Activated B cell treated with CpG ODN at 0.5 μM for 24 hours (primary cell): ENCODE measurements at places on chromosomes 4 and X.

GRCh38 chr4:16027114-16027513 is 56.7 kb downstream of the PROM1 start:
- DNase-seq = no peak

DNA sequence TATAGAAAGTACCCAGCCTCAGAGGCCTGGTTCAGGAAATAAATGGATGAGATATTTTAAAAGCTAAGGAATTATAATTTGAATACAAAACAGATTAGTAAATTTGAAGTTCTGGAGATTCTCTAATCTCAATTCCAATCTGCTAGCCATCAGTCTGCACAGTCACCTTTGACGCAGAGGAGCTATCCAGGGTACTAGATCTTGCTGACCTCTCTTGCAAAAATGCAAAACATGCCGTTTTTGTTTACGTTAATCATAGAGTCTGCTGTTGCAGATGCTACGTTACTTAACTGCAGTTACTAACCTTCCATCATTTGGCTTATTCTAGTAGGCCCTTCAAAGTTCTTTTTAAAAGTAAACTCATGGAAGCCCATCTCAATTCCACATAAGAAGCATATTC is 10.4 kb downstream of the CCSER1 start:
- DNase-seq = no peak

DNA sequence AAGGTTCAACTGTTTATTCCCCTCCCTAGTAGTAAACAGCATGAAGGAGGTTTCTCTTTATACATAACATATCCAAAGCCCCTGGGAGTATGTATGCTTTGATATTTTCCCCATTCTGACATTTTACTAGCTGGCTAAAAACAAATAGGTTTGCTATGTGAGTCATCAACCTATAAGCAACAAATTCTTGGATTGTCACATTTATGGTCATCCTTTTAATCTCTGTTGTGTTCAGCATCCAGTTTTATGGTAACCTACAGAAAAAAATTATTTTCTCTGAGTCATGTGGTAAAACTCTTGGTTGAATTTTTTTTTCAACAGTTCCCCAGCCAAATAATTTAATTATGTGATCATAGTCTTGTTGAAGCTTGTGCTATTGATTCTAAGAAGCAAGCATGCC is 734.1 kb downstream of the ADGRL3 start:
- DNase-seq = no peak

DNA sequence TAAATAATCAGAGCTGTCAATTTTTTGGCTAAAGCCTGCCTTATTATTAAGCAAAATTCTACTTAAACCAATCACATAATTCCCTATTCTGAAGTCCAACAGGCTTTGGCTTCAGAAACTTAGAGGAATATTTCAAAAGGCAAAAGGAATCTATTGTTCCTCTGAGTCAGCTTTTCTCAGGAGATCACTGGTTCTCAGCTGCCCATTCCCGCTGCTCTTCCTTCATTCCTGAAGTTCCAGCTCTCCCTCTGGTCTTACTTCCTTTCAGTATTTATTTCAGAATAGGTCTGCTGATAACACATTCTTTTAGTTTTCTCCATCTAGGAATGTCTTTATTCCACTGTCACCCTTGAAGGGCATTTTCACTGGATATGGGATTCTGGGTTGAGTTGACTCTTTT is 133.7 kb downstream of the SOWAHB start:
- DNase-seq = no peak

DNA sequence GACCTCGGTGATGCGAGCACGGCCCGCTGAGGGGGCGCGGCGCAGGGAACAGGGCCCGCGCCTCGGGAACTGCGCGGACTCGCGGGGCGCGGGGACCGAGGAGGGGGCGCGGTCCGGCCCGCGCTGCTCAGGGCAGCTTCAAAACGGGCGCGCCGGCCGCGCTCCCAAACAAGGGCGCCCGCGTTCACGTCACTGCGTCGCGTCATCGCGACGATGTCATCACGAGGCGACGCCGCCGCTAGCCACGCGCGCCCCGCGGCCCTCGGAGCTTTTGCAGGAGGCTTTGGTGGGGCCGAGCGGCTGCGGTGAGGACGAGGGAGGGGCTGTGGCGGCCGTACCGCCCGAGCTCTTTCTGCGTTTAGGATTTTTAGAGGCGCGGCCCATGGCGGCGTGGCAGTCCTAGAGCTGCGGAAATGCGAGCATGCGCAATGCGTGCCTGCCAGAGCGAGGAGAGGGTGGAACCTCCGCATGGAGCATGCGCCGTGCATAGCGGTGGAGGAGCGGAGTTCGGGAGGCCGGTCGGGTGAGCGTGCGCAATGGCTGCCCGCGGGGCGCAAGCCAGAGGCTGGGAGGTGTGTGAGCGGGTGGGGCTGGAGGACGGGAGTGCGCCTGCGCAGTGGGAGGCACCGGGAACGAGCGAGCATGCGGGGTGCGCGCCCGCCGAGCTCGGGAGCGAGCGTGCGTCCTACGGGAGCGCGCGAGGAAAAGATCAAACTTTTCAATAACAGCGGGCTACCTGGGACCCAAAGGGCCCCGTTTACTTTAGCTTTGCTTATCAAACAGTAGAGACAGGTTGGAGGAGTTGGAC is at the start of gene PPP2R3B:
TSS of gene PPP2R3B (minus strand) at position 140 of the 808 bp plus-strand sequence. CDS start 216 bp downstream, outside the sequence.
- DNase-seq = peak; percentile 96

GRCh38 chr4:83334425-83335241 is at the start of gene HPSE:
Gene HPSE (minus strand): TSS chr4:83334848. CDS start chr4:83334782, 66 bp downstream.
- DNase-seq = peak; percentile 58

- DNase-seq = no peak
These were observed 22.4 kb upstream of the P2RY10 start for GRCh38 chrX:78922754-78923153.

DNA sequence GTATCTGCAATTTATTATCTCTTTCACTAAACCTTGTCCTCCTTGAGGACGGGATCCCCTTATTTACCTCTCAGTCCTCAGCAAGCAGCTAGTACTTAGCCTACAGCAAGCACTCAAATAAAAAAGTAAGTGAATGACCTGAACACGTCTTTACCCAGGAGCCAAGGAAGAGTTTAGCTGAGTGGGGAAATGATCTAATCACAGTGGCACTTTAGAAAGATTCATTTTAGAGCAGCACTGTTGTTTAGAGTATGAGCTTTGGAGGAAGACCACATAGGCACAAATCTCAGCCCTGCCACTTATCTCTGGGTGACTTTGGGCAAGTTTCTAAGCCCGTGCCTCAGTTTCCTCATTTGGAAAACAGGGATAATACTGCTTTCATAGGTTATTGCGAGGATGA is 2.7 kb downstream of the FAM120C start:
- no peak for DNase-seq

DNA sequence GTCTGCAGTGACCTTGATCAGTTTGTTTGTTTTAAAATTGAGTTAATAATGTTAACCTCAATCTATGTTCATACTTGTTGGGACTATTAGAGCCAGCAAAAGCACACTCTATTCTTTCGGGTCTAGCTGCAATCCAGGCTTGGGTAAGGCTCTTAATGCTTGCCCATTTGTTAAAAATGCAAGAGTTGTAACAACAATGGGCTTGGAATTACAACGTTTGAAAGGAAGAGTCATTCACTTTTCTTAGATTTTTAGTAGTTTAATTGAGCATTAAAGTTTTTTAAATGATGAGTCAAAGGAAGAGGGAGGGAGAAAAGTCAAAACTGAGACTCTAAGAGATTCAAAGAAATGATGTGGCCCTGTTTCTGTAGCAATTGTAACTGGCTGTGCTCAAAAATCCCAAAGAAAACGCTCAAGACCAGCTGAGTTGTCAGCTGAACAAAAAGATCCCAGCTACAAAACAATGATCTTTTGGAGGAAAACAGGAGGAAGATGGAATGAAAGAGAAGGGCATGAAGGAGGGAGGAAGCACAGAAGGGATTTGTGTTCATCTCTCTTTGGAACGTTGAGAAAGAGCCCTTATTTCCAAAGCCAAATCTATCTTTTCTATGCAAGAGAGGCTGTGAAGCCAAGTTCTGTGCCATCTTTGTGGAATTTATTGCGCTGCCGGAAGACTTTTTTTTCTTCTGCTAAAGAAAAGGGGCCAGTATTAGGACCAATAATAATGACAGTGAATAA is 5.5 kb downstream of the SCD5 start:
- no peak for DNase-seq

DNA sequence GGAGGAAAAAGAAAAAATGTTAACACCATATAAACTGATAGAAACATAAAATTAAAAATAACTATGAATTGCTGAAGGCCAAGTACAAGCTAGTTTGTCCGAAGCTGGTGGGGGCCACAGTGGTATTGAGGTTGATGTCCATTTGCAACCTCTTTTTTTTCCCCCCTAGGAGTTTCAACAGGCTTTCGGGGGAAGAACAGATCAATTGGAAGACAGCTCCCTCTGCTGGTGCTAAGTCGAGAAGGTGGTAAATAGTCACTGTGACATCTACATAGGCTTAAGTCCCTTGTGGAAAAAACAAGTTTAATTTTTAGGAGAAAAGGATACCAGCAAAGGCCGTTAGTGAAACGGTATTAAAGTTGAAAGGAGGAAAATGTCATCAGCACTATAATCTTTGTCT is 115.7 kb upstream of the ZXDA start:
- DNase-seq = no peak

- DNase-seq = no peak
These were observed 527.7 kb upstream of the MAGEB2 start for GRCh38 chrX:29687687-29688086.

DNA sequence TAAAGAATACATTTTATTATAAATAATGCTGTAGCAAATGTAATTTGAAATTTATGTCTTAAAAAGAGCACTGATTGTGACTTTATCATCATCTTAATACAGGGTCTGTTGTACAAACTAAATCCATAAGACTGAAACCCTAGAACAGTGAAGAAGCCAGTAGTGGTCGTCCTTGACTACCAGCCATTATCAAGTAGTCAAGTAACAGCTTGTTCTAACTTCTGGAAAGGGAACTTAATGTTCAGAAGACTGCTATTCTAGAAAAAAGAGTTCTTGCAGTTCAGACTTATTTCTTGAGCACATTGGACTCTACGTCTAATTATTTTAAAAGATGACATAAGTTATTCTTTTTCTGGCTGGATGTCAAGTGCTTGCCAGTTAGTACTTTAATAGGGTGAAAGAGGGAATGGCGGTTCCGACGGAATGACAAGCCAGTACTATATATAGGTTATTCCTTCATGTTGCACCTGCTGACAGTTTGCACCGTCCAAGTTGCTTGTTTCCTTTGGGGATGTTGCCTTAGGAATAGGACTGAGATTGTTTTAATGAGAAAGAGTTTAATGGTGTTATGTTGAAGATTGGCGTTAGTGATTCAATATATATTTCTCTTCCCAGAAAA is 109.9 kb downstream of the RAPGEF2 start:
- DNase-seq = no peak

GRCh38 chr4:87117732-87118075 is 102.7 kb downstream of the KLHL8 start:
- DNase-seq = no peak

DNA sequence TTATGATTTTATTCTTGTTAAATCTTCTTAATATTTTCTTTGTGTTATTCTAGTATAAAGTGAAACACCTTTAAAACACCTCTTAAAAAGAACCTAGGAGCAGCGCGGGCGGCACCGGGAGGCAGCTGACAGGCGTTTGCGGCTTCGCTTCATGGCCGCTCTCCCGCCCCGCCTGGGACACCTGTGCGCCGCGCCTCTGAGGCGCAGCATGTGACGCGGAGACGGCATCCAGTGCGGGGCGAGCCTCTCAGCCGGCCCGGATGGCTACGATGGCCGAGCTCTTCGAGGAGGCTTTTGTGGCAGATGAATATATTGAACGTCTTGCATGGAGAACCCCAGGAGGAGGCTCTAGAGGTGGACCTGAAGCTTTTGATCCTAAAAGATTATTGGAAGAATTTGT is 1592.7 kb downstream of the TECRL start:
- no peak for DNase-seq

DNA sequence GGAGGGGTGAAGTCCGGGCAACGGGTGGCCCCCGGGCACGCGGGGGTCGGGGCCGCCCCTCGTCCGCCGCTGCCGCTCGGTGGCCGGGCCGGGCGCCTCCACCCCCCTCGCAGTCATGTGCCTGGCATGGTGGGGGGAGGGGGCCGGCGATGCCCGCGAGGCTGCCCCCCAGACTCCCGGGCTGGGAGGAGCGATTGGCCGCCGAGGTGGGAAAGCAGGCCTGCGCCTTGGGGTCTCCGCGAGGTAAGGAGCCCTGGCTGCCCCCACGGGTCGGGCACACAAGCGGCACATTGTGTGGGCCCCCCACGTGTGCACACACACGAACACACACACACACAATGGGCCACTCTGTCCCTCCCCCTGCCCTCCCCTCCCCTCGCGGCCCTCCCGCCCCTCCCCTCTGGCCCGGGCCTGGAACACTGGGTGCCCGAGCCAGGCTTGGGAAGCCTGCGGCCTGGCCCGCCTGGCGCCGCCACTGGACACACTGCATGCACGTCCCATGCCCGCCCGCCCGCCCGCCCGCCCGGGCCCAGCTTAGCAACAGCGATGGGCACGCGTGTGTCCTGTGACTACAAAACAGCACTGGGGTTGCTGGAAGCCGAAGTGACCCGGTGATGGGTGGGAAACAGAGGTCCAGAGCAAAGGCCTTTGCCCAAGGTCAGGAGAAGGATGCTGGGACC is 1.3 kb downstream of the SLC6A8 start:
- no peak for DNase-seq

- no peak for DNase-seq
These were observed 27.9 kb downstream of the TKTL1 start for GRCh38 chrX:154323537-154323936.

DNA sequence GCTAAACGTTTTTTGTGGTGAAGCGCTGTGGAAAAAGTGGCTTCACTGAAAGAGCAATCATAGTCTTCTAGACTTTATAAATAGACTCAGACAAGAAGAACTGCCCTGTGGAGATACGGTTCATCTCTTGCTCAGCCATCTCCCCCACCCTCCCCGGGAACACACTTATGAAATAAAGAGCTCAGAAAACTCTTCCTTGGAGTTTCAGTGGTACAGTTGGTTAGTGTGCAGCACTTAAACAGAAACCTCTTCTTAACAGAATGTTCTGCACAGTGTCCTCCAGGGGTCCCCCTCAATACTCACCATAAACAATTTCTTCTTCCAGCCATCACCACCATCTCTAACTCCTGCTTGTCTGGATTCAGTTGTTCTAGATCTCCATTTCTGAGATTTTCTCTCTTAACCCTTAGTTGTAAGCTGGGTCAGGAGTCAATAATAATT is 313.0 kb downstream of the ARHGAP10 start:
- DNase-seq = no peak

GRCh38 chr4:104451573-104451972 is 43.1 kb downstream of the CXXC4 start:
- no peak for DNase-seq

GRCh38 chr4:52657618-52658501 is 1.2 kb downstream of the USP46 start:
- DNase-seq = no peak
